ENCODE measurements at places on chromosomes 7 and 10. TPM values are rescaled to one million over a fixed set of nuclear protein-coding genes. Genes with fewer than 3 reads are reported as not detected.

TSC22D4 gene
- 75.2 TPM for total RNA-seq

EN2 gene
- total RNA-seq, result not detected

DTX2 gene
- 20.4 TPM for total RNA-seq

GNAI1 gene
- 20.0 TPM for total RNA-seq

CFAP58 gene
- 1.7 TPM for total RNA-seq

INSYN2A gene
- 0.53 TPM for total RNA-seq

ETV1 gene
- 15.2 TPM for total RNA-seq

GRCh38 chr7:27166531-27167505 lies 1.5 kb upstream of the HOXA9 start:
- no peak for DNase-seq

DNA sequence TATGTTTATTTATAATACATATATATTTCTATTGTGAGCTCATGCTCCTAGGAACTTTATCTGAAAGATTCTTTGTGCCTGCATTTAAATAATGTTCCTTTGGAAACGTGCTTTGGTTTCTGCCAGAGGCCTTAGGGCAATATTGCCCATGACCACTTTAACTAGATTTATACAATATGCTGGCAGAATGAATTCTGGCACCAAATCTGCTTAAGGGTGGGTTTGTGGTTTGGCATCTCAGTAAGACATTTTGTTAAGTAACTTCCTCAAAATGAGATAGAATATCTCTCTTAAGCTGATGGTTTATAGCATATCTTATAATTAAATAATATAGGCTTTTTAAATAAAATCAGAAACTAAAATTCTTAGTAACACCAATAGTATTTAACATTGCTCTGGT lies 252.9 kb downstream of the RNLS start:
- DNase-seq, result no peak

GRCh38 chr10:95873651-95874050 lies 34.1 kb upstream of the CC2D2B start:
- no peak for DNase-seq

GRCh38 chr7:25864511-25864910 lies 287.5 kb upstream of the NFE2L3 start:
- no peak for DNase-seq

GRCh38 chr10:122112625-122113160 lies 123.7 kb downstream of the TACC2 start:
- DNase-seq, result peak; percentile 73

DNA sequence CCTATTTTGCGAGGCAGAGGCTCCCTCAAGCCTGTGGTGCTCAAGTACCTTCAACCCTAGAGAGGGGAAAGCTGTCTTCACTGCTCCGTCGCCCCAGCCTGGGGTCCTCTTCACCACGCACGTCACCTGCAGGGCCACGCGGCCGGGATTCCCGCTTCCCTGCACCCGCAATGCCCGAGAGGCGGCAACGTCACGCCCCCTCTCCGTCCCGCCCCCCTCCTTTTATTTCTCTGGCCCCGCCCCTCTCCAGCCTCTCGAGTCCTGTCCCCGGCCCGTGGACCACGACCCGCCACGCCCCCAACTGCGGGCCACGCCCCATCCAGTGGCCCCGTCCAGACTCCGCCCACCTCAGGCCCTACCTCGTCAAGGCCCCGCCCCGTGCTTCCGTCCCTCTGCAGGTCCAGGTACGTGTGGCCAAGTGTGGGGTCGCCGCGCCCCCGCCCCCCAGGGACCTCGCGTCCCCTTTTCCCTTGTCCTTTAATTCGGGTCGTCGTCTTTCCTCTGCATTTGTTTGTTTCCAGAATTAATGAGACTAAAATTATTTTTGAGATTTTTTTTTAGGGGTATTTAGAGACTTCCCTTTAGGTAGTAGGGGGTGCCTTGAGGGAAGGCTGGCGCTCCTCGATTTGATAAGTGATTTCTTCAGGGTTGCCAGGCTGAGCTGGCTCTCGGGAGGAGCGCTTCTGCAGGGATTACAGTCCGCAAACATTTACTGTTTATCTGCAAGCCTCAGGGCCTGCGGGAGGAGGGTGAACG lies 69.8 kb upstream of the BAIAP2L1 start:
- DNase-seq, result no peak

- DNase-seq, result no peak
Measured at GRCh38 chr7:1193593-1194424, 33.8 kb upstream of the ZFAND2A start.

DNA sequence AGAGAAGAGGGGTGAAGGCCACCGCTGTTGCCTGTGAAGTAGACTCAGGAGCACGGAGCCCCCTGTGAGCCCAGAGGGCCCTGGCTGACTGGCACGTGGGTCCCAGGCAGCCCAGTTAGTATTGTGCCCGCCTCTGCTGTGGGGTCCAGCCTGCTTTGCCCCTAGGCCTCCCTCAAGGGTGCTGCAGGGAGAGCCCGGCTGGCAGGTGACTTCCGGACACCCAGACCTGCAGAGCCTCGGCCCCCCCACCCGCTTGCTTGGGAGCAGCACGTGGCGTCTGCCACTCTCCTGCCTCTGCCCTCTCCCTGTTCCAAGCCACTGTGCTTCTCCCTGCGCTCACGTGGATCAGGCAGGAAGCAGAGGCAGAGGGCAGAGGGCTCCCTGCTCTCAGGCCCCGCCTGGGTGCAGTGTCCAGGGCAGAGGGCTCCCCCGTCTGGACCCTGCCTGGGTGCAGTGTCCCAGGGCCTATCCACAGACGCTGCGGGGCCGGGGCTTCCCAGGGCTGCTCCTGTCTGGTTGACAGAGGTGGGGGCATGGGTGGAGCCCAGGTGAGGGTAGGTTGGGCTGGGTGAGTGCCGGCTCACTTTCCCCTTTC lies 88.4 kb downstream of the DNAJB6 start:
- DNase-seq, result no peak

DNA sequence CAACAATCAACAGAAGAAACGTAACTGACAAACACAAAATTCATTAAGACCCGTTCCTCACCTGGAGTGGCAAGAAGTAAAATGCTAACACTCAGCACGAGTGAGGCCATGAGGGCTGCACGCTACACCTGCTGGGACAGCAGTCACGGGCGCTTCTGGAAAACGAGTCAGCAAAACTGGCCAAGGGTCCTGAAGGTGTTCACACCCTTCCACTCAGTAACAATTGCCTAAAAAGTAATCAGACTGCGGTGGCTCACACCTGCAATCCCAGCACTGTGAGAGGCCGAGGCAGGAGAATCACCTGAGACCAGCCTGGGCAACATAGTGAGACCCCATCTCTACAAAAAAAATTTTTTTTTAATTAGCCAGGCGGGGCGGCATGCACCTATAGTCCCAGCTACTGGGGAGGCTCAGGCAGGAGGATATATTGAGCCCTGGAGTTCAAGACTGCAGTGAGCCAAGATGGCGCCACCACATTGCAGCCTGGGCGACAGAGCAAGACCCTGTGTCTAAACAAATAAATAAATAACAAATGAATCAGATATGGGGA lies 199.1 kb downstream of the MAD1L1 start:
- DNase-seq, result no peak

DNA sequence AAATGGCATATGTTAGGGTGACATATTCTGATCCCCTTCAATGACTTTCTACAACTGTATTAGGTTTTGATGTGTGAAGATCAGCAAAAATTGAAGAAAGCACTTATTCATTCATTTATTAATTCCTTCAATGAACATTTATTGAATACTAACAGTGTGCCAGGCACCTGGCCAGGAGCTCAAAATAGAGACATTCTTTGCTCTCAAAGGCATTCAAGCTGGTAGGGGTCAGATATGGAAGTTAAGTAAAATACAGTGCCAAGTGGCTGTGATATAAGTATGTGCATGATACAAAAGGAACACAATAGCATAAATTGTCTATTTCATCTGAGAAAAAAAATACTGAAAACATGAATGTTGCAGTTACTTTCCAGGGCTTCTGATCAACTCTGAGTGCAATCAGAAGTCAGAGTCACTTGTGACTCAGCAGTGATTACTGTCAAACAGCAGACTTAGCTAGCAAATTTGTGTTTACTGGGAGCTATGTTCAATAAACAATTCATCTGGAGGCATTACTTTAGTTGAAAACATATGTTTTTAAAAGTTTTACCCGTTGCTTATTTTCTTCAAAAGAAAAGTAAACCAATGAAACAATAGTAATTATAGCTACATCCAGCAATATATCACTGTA lies 60.4 kb upstream of the CACNB2 start:
- DNase-seq, result no peak

GRCh38 chr7:33922820-33923219 lies 17.5 kb downstream of the BMPER start:
- DNase-seq, result no peak

DNA sequence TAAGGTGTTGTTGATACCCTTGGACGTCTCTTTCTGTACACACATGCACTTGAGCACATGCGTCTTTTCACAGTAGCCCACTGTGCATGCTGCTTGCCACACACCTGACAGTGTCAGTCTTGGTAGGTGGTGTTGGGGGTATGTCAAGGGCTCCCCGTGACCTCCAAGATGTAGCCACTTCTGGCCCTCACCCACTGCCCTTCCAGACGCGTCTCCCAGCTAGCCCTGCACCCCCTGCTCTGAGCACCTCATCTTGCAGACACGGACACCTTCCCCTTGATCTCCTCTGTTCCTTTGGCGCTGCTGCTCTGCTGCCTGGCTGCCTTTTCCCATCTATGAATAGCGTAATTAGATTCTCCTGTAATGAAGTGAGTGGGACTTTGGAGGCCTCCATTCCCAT lies 75.2 kb upstream of the TNS3 start:
- no peak for DNase-seq

DNA sequence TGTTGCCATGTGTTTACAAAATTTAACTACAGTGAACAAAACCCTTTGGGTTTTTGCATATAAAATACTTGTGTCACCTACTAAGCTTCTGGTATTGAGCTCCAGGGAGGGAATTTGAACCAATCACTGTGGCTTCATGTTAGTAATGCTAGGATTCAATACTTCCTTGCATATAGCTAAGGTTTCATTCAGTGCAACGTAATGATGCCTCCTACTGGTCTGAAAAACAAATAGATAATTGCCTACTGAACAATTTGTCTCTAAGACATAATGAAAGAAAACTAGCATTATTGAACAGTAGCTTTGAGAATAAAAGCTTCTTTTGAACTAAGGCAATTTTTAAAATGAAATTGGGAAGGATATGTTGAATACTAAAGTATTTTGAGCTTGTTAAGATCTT lies 244.4 kb downstream of the ZWINT start:
- DNase-seq, result no peak

- DNase-seq, result no peak
Measured at GRCh38 chr10:103276896-103277712, at the start of gene INA. Gene INA (plus strand): TSS chr10:103277138. CDS start chr10:103277212, 74 bp downstream.

DNA sequence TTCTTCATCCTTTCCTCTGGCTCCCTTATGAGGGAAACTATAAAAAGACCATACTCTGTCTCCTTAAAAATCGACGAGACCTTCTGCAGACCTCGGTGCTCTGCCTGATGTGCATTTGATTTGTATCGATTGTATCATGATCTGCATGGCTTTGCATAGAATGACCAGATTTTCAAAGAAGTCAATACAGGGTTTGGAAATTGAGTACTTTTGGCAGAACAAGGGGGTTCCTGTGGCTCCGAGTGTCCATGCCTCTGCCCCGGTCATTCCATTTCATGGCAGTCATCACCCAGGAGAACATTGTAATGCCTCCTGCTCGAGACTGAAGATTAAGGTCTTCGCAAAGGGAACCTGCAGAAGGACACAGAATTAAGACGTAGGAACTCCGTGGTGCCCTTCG lies 685 bp downstream of the CASP2 start:
- no peak for DNase-seq

DNA sequence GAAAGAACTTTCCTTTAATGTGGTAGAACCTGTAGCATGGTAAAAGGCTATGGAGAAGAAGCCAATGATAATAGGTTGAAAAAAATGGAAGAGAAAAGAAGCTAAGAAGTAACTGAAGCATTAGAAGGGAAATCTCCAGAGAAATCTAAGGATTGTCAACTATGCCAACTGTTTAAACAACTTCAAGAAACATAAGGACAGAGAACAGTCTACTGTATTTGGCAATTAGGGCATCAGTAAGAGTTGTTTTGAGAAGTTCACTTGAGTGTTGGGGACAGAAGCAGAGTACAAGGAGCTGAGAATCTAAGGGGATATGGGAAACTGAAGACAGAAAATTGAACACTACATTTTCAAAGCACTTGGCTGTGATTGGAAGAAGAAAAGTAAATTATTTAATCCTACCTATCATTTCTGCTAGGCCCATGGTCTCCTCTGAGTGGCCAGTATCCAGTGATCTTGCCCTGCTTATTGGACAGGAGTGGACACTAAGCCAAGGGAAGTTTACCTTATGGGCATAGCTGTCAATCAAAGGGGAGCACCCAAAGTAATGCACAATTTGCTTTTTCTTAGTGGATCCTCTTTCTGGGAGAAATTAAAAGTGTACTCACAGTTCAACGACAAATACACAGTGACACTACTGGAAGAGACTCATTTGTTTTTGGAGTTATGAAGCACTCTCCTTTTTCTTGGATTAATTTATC lies 56.4 kb upstream of the CCDC71L start:
- DNase-seq, result no peak

- DNase-seq, result no peak
Measured at GRCh38 chr7:76428868-76429805, 4.4 kb downstream of the ZP3 start.

DNA sequence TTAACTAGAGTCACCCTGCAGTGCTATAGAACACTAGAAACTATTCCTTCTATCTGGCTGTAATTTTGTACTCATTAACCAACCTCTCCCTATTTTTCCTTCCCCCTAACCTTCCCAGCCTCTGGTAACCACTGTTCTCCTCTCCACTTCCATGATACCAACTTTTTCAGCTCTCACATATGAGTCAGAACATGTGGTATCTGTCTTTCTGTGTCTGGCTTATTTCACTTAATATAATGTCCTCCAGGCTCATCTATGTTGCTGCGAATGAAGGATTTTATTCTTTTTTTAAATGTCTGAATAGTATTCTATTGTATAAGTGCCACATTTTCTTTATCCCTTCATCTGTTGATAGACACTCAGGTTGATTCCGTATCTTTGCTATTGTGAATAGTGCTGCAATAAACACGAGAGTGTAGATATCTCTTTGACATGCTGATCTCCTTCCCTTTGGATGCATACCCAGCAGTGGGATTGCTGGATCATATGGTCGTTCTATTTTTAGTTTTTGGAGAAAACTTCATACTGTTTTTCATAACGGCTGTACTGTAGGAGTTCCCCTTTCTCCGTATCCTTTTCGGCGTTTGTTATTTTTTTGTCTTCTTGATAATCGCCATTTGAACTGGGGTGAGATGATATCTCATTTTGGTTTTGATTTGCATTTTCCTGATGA lies 101.4 kb downstream of the FAM107B start:
- DNase-seq, result no peak

GRCh38 chr7:97006055-97006815 lies 882 bp downstream of the DLX6 start:
- no peak for DNase-seq

GRCh38 chr7:47748041-47748440 lies 166.1 kb upstream of the TNS3 start:
- no peak for DNase-seq

Measured in glomerular endothelial cell (primary cell).